ENCODE measurements at places on chromosomes 7 and 10. TPM values are rescaled to one million over a fixed set of nuclear protein-coding genes. Genes with fewer than 3 reads are reported as not detected.

GRCh38 chr10:101481256-101481655 lies 106.8 kb downstream of the POLL start:
- DNase-seq, result no peak

The ZNF488 gene
- total RNA-seq, result 0.05 TPM

The FKBP9 gene
- 112 TPM for total RNA-seq

DNA sequence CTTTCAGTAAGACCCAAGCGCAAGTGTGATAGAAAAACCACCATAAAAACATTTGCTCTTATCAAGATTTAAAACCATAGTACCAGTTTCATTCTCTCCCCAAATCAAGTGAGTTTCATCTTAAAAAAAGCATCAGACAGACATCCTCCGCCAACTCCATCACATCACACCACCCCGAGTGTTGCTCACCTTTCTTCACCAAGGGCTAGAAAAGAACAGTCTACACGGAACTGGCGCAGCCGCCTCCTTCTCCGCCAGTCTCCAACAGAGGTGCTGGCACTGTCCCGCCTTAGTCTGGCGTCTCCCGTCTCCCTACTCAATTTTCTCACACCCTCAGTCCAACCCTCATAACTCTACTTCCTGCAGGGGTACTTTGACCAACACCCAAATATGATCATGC lies 46.9 kb upstream of the WIPI2 start:
- no peak for DNase-seq

The FAM25A gene
- total RNA-seq, result not detected
